ENCODE measurements at places on chromosomes 5 and 9.

- DNase-seq = no peak
Observed at GRCh38 chr9:129175515-129175824, 2.6 kb downstream of the IER5L start.

DNA sequence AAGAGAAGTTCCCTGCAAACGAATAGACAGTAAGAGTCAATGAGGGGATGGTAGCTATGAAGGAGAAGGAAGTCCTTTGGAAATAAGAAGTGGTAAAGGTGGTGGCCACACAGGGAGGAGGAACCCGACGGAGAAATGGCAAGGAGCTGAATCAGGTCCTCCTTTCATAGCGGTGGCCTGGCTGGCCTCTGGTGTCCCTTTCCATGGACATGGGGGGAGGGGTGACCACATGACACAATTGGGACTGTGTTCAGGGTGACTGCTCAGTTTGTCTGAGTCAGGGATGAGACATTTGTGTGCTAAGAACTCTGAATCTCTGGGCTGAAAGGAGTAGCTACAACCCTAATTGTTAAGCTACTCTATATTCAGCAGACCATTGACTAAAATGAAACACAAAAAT is 28.7 kb upstream of the TIMD4 start:
- no peak for DNase-seq

- DNase-seq = no peak
Observed at GRCh38 chr5:64688965-64689364, 1.3 kb upstream of the SHISAL2B start.

- no peak for DNase-seq
Observed at GRCh38 chr9:2157277-2158110, 142.3 kb downstream of the SMARCA2 start.

- DNase-seq = no peak
Observed at GRCh38 chr9:36470643-36471290, 70.7 kb upstream of the RNF38 start.

DNA sequence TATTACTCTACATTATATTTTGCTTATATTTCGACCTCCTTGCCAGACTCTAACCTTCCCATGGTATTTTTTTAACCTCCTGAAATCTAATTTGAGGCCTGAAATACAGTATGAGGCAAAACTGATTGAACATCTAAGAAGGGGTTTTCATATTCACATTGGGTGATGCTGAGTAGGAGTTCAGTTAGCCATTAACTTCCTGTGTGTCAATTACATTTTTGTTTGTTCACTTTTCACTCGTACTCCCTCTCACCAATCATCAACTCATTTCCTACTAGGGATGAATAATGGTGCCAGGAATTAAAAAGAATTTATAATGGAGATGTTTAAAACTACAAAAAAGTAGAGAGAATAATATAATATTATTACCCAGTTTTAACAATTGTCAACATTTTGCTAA is 27.6 kb upstream of the GLRA1 start:
- no peak for DNase-seq

DNA sequence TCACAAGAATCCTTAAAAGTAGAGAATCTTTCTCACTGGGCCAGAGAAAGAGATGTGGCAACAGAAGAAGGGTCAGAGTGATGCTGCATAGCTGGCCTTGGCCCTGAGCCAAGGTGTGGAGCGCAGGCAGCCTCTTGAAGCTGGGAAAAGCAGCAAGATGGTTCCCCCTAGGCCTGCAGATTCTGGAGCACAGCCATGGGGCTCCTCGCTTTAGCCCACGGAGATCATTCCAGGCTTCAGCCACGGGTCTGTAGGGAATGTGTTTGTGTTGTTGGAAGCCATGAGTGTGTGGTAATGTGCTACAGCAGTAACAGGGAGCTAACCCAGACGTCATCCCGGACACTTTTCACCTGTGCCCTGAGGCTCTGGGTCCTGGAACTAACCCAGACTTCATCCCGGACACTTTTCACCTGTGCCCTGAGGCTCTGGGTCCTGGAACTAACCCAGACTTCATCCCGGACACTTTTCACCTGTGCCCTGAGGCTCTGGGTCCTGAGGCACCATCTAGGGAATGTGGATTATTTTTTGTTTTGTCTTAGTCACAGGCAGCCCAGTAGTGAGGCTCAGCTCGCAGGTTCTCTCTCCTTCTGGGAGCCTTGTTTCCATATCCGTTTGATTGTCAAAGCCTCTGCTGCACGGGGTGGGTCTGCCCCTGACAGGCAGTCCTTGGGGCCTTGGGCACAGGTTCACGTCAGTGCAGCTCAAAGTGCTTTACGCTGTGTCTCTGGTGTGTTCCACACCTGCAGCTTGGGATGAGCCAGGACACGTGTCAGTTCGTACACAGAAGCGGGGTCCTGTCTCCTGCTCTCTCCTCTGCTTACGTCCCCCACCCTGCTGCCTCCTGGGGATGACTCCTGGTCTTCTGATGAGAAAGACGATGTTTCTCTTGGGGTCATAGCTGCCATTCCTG is 56.3 kb upstream of the EXOC3 start:
- no peak for DNase-seq

DNA sequence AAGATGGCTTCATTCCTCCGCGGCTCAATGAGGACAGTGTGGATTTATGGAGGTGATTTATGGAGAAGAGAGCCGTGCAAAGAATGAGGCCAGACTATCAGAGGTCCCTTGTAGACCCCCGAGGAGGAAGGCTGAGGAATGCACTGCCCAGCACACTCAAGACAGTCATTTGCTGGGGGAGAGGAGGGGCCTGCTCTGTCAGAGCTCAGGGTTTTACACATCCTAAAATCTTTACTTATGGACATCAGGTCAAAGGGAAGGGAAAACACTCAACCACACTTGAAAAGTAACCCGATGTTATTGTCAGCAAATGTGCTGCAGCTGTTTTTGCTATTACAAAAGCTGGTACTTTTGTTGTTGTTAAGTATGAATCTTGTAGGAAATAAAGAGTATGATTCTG is 289.5 kb downstream of the SLIT3 start:
- no peak for DNase-seq

- no peak for DNase-seq
Observed at GRCh38 chr9:136147038-136147889, 28.6 kb upstream of the TMEM250 start.

- peak; percentile 10 for DNase-seq
Observed at GRCh38 chr5:155735388-155735787, 591.6 kb upstream of the SGCD start.

GRCh38 chr9:107819772-107820565 is 330.4 kb upstream of the KLF4 start:
- DNase-seq = no peak

DNA sequence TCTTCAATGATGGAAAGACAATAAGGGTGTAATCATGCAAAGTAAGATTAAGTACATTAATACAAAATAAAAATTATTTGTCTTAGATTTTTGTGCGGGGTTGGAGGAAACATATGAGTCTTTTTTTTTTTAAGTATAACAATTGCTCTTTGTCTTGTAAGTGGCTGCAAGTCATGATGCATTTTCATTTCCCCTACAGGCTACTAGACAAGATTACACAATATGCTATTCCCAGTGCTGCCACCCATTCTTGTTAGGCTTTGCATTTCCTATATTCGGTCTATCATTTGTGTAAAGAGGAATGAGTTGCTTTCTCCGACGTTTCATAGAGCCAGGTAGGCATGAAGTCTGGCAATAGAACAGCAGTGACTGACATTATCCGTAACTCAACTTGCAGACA is 294.2 kb upstream of the CYLC2 start:
- DNase-seq = no peak

GRCh38 chr5:172565455-172565854 is 75.6 kb upstream of the NEURL1B start:
- no peak for DNase-seq

GRCh38 chr5:140801494-140801841 is 611 bp downstream of the PCDHA3 start:
- no peak for DNase-seq

- DNase-seq = no peak
Observed at GRCh38 chr5:52598968-52599367, 188.7 kb upstream of the ITGA1 start.

GRCh38 chr5:56958595-56958994 is 6.7 kb upstream of the MIER3 start:
- DNase-seq = no peak

- DNase-seq = peak; percentile 100
Observed at GRCh38 chr9:14326264-14326826, 12.4 kb upstream of the NFIB start.

DNA sequence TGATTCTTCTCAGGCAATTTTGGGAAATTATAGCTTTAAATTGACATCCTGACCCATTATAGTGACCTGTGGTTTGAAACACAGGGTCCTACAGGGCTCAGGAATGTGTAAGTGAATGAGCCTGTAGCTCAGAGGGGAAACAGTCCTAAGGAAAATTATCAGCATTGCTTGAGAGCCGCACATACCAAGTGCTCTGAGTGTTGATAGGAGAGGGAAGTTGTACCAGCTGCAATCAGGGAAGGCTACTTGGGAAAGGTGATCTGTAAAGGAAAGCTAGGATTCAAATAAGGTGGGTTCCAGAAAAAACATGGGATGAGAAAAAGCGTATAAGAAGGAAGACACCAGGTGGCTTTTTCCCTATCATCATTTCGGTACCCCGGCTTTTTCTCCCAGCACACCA is 4.4 kb upstream of the SLC25A51 start:
- DNase-seq = no peak

- DNase-seq = no peak
Observed at GRCh38 chr5:7805379-7805778, 45.6 kb downstream of the CFAP90 start.

- DNase-seq = peak; percentile 22
Observed at GRCh38 chr5:51383131-51384121, at the start of gene ISL1. Gene ISL1 (plus strand): TSS chr5:51383448. CDS start chr5:51383672, 224 bp downstream.

DNA sequence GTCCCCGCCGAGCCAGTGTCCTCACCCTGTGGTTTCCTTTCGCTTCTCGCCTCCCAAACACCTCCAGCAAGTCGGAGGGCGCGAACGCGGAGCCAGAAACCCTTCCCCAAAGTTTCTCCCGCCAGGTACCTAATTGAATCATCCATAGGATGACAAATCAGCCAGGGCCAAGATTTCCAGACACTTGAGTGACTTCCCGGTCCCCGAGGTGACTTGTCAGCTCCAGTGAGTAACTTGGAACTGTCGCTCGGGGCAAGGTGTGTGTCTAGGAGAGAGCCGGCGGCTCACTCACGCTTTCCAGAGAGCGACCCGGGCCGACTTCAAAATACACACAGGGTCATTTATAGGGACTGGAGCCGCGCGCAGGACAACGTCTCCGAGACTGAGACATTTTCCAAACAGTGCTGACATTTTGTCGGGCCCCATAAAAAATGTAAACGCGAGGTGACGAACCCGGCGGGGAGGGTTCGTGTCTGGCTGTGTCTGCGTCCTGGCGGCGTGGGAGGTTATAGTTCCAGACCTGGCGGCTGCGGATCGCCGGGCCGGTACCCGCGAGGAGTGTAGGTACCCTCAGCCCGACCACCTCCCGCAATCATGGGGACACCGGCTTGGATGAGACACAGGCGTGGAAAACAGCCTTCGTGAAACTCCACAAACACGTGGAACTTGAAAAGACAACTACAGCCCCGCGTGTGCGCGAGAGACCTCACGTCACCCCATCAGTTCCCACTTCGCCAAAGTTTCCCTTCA is 1.4 kb downstream of the GLIS3 start:
- DNase-seq = no peak

GRCh38 chr9:111400564-111400898 is 70.5 kb upstream of the OR2K2 start:
- DNase-seq = no peak

- DNase-seq = no peak
Observed at GRCh38 chr5:171523781-171524180, 104.3 kb downstream of the FGF18 start.

DNA sequence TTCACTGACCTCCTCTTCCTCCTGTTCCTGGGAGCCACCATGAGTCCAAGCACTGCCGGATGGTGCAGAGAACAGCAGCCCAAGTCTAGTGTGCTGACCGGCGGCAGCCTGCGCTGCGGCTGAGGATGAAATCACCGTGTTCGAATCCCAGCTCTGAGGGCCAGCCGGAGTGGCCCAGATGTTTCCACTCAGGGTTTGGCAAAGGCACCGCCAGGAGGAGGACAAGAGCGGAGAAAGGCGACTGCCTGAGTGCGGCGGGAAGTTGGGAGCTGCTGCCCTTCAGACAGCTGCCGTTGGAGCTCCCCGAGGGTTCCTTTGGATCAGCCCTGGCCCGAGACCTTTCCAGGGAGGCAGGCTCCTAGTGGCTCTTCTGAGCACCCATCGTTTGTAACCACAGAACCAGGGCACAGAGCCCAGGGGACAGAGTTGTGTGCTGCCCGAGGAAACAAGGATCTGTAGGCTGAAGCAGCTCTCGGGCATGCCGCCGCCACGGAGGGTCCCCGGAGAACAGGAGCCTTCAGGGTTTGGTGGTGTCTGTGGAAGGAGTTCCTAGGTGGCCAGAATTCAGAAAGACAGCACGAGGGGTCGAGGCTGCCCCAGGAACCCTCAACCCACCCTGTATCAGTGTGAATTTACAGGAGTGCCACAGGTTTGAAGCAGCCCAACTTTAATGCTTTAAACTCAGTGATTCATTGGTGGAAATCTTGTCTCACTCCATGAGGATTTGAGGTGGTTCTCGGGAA is 115.6 kb upstream of the COL5A1 start:
- DNase-seq = no peak

DNA sequence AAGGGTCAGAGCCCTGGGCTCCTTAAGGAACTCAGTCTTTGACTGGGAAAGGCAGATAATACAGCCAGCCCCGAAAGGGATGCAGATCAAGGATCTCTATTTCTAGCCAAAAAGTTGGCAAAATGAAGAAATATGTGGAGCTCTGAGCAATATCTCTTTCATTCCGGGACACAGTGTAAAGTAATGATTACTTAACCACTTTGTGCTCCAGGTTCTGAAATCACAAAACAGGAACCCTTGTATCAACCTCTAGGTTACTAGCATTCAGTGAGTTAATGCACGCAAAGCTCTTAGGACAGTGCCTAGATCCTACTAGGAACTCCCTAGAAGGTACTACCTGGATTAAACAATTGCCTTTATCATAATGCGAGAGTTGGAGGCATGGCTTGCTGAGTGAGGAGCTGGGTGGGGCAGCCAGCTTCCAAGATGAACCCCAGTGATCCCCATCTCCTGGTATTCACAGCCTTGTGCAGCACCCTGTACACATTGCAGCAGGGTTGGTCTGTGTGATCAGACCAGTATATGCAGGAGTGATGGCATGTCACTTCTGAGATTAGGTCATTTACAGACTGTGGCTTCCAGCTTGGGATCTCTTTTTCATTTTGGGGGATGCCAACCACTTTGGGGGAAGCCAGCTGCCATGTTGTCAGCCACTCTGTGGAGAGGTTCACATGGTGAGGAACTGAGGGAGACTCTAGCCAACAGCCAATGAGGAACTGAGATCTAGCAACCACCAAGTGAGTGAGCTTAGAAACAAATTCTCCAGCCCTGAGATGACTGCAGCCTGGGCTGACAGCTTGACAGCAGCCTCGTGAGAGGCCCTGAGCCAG is 103.1 kb upstream of the SLC44A1 start:
- no peak for DNase-seq

GRCh38 chr9:4662989-4663792 is 1.1 kb downstream of the PLPP6 start:
- DNase-seq = no peak

GRCh38 chr5:58123501-58123900 is 336.4 kb downstream of the PLK2 start:
- no peak for DNase-seq

DNA sequence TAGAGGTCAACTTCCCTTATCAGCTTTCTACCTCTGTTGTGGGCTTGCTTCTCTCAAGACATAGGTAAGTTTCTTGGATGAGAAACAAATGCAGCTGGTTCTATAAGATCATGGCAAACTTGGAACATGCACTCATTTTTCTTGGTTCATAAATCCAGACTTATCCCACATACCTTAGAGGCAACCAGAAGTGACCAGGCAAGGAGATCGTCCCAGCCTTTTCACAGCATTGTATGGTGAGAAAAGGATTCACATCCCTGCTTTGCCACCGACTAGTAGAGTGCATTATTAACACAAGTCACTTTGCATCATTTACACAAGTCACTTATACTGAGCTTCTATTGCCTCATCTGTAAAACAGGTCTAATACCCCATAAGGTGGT is 35.4 kb downstream of the LHFPL2 start:
- DNase-seq = no peak
